ENCODE measurements at places on chromosomes 16 and 17. TPM values are rescaled to one million over a fixed set of nuclear protein-coding genes. Genes with fewer than 3 reads are reported as not detected.

GRCh38 chr16:84005391-84005790 is 37.2 kb downstream of the SLC38A8 start:
- no peak for DNase-seq

DNA sequence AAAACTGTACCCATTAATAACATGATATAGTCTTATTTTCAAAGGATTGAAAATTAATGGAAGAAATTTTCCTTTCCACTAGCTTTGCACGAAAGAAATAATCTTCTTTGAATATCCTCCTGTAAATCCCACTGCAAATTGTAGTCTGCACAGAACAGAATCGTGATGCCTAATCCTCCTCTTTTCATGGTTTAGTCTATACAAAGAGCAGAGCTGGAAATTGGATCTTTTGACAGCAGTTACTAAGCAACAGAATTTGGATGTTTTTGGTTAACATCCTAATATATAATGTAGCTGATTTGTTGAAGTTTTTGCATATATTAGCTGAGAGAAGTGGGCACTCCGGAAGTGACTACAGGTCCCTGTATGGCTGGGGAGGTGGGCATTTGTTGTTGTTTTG is 98.6 kb downstream of the WNT3 start:
- no peak for DNase-seq

GRCh38 chr17:40314584-40314956 is 5.6 kb downstream of the RARA start:
- no peak for DNase-seq

DNA sequence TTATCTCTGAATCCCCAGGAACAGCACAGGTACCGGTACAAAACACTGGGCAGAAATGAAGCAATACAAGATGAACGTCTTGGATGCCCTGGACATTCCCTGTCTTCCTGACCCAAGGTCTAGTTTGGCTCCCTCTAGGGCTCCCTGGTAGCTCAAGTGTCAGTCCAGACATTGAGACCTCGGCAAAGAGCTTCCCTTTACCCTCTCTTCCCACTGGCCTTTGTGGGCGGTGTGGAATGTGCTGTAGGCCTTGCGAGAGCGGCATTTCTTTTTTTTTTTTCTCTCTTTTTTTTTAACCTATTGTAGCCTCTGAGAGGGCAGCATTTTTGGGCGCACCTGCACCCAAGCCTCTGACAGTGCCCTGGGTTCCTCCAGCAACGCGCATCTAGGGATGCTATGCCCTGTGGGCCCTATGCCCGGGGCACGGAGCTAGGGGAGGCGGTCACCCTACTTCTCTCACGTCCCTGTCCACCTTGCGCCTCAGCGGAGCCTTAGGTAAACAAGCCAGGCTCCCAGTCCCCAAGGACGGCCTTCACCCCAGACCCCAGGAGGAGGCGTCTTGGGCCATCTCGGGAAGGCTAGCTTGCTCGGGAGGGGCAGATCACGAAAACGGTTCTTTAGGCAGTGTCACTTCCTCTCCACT is 1.2 kb upstream of the NFATC3 start:
- no peak for DNase-seq

GRCh38 chr16:1655909-1656807 is 21.9 kb upstream of the JPT2 start:
- DNase-seq, result no peak

DNA sequence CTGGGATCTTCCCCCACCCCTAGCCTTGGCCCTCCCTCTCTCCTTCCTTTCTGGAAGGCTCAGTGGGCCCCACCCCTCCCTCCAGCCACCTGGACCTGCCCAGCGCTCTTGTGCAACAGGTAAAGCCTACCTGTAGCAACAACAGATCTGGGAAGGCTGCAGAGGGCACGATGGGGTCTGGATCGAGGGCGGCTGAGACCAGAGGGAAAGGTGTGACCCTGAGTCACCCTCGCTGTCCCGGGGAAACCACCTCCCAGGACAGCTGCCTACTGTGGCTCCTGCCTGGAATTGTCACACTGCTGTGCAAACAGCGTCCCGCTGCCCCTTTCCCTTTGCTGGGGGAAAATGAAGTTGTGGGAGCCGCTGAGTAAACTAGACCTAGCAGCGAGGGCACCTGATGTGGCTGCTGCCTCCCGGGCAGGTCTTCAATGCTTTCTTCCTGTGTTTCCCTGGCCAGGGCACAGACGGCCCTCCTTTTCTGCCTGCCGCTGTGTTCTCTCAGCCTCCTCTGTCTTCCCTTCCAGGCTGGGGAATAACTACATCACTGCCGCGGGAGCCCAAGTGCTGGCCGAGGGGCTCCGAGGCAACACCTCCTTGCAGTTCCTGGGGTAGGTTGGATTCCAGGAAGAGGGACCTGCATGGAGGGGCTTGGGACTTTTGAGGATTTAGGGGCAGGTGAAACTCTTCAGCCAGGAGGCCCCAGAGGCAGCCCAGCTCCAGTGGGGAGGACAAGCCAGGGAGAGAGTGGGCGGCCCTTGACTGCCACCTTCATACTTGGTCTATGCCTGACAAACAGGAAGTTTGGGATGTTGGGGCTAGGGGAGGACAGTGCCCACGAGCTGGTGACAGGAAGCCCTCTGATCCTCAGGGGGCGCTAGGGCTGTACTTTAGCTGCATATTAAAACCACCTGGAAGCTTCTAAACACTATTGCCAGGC is 22.2 kb upstream of the CYLD start:
- DNase-seq, result no peak

GRCh38 chr16:52174168-52174567 is 372.8 kb downstream of the TOX3 start:
- no peak for DNase-seq

- no peak for DNase-seq
Observed at GRCh38 chr17:57091186-57091618, 6.2 kb downstream of the AKAP1 start.

- no peak for DNase-seq
Observed at GRCh38 chr17:9226794-9227135, 205.5 kb downstream of the NTN1 start.

GRCh38 chr17:81794509-81794908 is 9.4 kb upstream of the GCGR start:
- no peak for DNase-seq

DNA sequence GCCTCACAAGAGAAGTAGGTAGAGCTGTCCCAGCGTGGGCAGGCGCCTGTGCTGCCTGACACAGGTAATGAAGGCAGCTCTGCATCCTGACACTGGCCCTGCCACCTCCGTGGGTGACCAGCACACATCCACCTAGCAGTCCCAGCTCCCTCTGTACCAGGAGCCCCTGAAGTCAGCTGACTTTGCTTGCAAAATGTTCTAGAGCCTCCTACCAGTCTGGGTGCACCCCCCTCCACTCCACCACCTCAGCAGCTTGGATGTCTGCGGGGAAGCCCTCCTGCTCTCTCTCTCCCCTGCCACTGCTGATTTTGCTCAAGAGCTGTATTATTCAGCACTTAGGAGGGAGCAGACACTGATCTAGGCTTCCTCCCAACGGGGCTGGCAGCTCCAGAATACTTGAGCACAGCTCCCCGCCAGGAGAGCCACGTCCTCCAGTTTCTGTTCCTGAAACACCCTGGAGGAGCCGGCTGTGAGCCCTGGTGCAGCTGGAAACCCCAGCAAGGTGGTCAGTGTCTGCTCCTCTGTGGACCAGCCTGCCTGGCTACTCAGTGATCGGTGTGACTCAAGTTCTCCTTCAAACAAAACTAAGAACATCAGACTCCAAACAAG is 1.0 kb downstream of the RNF166 start:
- DNase-seq, result no peak

GRCh38 chr17:2904135-2904534 is 107.9 kb downstream of the RAP1GAP2 start:
- no peak for DNase-seq

DNA sequence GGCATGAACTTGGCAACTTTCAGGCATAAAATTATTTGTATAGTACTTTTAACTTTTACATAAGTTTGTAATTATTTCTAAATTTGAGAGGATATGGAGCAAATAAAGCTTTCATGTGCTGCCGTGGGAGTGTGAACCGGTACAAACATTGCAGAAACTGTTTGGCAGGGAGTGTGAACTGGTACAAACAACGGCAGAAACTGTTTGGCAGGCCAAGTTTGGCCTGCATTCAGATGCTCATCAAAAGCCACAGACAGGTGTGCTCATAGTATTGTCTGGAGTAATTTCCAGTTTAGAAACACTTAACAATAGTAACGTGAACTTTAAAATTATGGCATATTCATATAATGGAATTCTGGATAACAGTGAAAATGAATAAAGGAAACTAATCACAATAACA is 73.8 kb upstream of the ATP2A3 start:
- DNase-seq, result no peak

GRCh38 chr17:76079956-76080767 is 1.2 kb downstream of the ZACN start:
- no peak for DNase-seq

DNA sequence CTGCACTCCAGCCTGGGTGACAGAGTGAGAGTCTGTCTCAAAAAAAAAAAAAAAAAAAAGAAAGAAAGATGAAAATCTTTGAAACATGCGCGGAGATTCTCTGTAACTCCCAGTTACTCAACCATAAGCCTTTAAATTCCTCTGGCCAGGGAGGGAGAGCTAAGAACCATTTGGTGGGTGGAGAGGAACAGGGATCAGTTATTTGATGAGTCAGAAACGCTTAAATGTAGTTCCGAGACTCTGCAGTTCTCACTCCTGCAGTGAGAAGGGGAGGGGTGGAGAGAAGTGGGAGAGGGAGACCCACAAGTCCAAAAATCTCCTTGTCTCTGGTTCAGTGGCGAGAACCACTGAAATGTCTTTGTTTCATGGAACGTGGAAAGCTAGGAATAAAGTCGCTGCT is 266.7 kb downstream of the SOX9 start:
- DNase-seq, result no peak

DNA sequence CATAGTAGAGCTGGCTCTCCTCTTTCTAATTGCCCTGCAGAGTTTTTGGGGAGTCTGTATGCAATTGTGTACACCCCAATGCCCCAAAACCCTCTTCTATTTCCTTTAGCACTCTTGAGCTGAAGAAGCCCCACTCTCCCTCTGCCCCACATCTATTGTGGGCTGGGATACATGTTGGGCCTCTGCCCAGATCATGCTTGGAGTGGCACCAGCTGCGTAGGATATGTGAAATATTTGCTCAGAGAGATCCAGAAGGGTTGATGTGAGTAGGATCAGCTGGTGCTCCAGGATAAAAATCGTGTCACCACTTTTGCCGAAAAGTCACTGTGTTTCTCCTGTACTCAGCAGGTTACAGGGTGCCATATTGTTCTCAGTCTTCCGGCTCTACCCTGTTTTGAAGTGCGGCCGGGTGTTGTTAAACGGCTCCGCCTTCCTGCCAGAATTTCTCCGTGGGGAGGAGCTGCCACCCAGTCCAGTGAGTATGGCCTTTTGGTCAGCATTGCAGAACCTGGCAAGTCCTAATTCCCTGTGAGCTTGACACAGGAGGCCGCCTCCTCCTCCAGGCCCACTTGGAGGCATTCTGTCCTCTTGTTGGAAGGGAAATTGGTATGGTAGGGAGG is 664.5 kb downstream of the WWOX start:
- DNase-seq, result no peak

DNA sequence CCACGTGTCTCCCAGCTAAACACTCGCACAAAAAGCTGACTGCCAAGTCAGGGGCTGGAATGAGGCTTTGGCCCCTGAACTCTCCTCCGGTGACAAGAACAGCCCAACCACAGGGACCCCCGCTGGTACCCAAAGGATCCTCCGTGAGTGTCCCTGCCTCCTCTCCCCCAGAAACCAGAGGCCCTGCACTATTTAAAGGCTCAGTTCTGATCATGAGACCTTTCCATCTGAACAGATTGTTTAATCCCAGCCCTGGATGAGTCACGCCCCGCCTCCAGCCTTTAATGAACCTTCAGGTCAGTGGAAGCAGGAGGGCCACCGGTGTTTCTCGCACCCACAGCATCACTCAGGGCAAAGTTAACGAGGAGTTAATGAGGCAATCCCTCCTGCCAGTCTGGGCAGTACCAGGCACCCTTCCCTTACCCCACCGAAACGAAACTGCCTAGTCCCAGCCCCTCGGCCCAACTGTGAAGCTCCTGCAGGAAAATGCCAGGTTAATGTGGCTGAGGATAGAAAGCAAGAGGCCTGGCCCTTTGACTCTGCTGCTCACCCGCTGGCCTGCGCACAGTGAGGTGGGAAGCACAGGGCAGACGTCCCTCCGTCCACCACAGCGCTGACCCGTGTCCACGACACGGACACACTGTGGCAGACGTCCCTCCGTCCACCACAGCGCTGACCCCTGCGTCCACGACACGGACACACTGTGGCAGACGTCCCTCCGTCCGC is 32.4 kb downstream of the TIMM22 start:
- no peak for DNase-seq

DNA sequence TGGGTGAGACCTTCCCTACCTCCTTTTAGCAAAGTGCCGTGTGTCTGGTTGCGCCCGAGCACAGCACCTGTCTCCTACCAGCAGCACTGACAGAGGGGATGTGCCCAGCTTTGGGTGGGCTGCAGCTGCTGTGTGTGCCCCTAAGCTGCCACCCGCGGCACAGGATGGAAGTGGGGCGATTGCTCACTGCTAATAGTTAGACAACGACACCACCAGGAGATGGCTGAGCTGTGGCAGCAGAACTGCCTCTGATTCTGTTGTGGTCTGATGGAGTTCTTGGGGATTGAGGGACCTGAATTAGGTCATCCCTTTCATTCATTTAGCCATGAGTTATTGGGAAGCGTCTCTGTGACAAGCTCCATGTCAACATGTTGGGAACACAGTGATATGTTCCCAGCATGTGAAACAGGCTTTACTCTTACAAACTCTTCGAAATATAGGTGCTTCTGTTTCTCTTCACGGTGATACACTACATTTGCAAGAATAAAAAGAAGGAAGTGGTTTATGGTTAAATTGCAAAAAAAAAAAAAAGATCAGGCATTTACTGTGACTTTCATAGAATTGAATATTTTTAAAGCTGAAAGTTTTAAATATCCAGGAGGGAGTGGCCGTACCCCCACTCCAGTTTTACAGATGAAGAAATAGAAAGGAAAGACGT is 184.4 kb downstream of the MAF start:
- no peak for DNase-seq

DNA sequence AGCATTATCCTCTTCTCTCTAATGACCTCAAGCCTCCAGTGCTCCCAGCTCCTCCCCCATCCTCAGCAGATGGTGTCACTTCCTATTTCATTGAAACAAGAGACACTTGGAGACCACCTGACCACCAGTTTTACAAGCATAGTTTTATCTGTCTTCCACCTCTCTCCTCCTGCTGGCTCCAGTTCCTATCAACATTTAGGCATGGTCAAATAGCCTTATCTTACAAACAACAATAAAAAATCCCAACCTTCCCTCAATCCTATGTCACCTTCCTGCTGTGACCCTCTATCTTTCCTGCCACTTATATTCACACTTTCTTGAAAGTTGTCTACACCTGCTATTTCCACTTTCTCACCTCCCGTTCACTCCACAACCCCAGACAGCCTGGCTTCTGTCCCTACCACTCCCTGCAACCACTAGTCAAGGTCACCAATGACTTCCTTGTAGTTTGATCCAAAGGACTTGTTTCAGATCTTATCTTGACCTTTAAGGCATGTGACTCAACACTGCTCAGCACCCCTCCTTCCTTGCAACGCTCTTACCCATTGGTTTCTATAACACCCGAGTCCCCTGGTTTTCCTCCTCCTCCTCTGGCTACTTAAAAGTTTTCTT is 4.3 kb upstream of the NTN1 start:
- no peak for DNase-seq

KRTAP4-4 gene
- total RNA-seq, result not detected

SLC5A10 gene
- not detected for total RNA-seq

TMIGD1 gene
- total RNA-seq, result not detected

ST6GALNAC2 gene
- total RNA-seq, result 3.3 TPM

C17orf78 gene
- total RNA-seq, result not detected

DOC2B gene
- 19.4 TPM for total RNA-seq

ANKRD13B gene
- 27.8 TPM for total RNA-seq

HOXB1 gene
- total RNA-seq, result not detected

GRAP gene
- 77.6 TPM for total RNA-seq
